ENCODE measurements at places on chromosomes 3 and 15. TPM values are rescaled to one million over a fixed set of nuclear protein-coding genes. Genes with fewer than 3 reads are reported as not detected.

Gene GASK1A
- total RNA-seq: not detected

Gene TGFBR2
- 45.9 TPM for total RNA-seq

Gene UROC1
- not detected for total RNA-seq

- H3K27ac ChIP-seq: no peak overlapping the region
- H3K4me1 ChIP-seq: no peaks in the 10 kb centered on the region
- DNase-seq: no peak
- no peak overlapping the region for H3K4me3 ChIP-seq
- peaks cover 13% of the 10 kb centered on the region for H3K27me3 ChIP-seq
- no peaks in the 10 kb centered on the region for H3K36me3 ChIP-seq
Measured at GRCh38 chr15:33636958-33637357, 326.2 kb downstream of the RYR3 start.

DNA sequence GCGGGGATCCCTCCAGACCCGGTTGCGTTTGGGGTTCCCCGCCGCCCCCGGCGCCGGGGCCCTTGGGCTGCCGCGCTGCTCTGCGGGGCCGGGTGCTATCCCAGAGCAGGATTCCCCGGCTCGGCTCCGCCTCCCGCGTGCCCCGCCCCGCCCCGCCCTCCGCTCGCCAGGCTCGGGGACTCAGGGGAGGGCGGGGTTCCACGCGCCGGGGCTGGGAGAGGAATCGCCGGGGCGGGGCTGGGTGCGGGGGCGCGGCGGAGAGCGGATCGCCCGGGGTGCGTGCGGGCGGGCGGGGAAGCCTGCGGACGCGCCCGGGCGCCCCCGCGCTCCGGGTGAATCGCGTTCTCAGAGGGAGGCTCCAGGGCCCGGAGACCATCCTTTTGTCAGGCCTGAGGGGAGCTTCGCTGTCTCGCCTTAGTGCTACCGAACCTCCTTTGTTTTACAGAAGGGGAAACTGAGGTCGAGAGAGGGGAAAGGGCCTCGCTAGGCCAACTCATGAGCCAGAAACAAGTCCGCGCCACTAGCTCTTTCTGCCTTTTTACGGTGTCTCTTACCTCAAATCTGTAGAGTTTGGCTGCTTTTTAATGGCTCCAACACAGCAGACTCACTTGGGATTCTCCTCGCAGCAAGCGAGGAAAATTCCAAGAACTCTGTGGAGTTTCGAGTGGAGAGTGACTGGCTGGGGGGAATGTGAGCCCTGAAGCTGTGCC is at the start of gene TMEM158:
Gene TMEM158 (minus strand): TSS at position 82 of the 710 bp plus-strand sequence. CDS start 260 bp downstream, outside the sequence.
- H3K27me3 ChIP-seq: peaks cover 88% of the 10 kb centered on the region
- H3K4me3 ChIP-seq: peak within 1 kb of the TSS; percentile 72
- peaks cover 2% of the 10 kb centered on the region for H3K36me3 ChIP-seq

GRCh38 chr3:15926871-15927270 is 129.1 kb upstream of the ANKRD28 start:
- no peaks in the 10 kb centered on the region for H3K4me1 ChIP-seq
- H3K36me3 ChIP-seq: no peaks in the 10 kb centered on the region
- no peak overlapping the region for H3K4me3 ChIP-seq
- DNase-seq: no peak

DNA sequence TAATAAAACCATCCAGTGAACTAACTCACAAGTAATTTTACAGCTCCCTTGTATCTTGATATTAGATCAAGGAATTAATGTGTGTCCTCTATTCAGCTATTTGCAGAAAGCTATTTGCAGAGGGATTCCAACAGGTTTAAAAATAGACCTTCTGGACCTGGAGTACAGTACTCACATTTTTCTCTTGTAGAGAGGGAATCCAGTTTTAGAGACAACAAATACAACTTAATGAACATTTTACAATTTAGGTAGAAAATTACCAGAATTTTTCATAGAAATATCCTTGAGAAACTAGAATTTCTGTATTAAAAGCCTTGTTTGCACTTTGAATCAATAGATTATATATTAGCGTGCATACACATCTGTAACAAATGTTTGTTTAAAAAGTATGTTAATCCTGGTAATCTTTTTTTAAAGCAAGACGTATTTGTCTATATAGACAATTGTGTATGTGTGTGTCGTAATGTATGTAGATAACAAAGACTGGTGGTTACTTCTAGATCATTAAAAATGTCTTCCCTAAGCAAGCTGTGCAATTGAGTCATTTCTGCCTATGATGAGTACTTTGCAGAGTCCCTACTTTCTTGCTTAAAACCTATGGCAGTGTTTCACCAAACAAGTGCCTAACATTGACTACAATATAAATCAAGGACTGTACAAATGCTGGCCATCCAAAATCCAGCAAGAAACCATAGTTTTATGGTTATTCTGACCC is 57.9 kb downstream of the PPP2R3A start:
- no peaks in the 10 kb centered on the region for H3K36me3 ChIP-seq
- no peak for DNase-seq
- H3K4me1 ChIP-seq: no peaks in the 10 kb centered on the region
- no peak overlapping the region for H3K27ac ChIP-seq
- no peak overlapping the region for H3K4me3 ChIP-seq
- H3K27me3 ChIP-seq: peaks cover 21% of the 10 kb centered on the region

DNA sequence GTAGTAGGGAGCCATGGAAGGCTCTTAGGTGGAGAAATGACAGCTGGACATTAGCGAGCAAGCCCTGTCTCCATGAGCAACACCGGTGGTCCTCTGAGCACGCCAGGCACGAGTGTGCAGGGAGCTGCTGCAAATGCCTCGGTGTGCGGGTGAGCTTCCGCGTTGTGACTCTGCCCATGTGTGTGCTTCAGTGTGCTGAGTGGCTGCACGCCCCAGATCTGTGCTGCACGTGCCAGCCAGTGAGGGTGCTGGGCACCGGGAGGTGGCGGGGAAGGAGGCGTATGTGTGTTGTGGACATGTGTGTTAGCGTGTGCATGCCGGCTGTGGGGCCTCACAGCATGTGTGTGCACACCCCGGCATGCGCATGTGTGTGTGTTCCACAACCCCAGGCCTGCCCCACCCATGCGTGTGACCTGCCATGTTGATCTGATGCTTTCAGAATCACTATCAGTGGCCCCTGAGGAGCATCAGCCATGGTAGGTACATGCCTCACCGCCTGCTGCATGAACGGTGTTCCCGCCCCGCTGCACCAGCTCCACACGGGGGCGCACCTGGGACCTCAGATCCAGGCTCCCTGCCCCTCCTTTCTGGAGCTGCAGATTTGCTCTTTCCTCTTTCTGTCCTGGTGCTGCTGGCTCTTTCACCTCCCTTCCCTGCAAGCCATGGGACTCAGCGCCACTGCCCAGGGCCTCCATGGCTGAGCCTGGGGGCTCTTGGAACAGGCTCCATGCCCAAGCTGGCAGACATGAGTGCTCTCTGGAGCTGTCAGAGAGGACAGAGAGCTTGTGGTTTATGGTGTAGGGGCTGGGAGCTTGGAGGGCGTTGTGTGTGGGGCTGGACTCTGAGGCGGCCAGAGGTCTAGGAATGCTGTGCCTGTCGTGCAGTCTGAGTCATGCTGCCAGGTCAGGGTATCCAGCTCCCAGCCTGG is 169.4 kb downstream of the TBC1D2B start:
- H3K4me1 ChIP-seq: no peaks in the 10 kb centered on the region
- DNase-seq: peak; percentile 71
- no peaks in the 10 kb centered on the region for H3K27me3 ChIP-seq
- H3K4me3 ChIP-seq: no peak overlapping the region
- H3K36me3 ChIP-seq: no peaks in the 10 kb centered on the region
- no peak overlapping the region for H3K27ac ChIP-seq

DNA sequence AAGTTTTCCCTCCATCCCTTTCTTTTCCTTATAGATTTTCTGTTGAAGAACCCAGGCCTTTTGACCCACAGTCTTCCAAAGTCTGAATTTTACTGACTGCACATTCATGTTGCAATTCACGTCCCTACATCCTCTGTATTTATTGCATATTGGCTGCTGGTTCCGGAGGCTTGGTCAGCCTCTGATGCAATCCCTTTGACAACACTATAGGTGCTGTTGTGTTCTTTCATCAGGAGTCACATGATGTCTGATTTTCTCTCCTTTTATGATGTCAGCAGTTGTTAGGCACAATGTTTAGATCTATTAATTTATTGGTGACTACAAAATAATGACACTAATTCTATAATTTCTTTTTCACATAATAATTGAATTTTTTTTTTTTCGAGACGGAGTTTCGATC is 8.7 kb downstream of the CYP1A1 start:
- no peak for DNase-seq
- no peaks in the 10 kb centered on the region for H3K4me1 ChIP-seq
- no peak overlapping the region for H3K4me3 ChIP-seq
- H3K27me3 ChIP-seq: no peaks in the 10 kb centered on the region
- H3K27ac ChIP-seq: no peak overlapping the region

DNA sequence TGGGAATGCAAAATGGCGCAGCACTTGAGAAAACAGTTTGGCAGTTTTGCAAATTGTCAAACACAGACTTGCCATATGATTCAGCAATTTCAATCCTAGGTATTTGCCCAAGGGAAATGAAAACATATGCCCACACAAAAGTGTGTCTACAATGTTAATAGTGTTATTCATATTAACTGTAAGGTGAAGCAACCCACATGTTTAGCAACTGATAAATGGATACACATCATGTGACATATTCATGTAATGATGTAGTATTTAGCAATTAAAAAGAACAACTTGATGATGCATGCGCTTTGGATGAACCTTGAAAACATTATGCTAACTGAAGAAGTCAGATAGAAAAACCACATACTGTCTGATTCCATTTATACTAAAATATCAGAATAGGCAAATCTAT is 539.0 kb upstream of the PPP2R3A start:
- DNase-seq: no peak
- no peaks in the 10 kb centered on the region for H3K4me1 ChIP-seq
- H3K27me3 ChIP-seq: no peaks in the 10 kb centered on the region
- no peaks in the 10 kb centered on the region for H3K36me3 ChIP-seq

Data from activated T-cell treated with anti-CD3 and anti-CD28 coated beads, Interleukin-2, amount 50 U/mL, for 72 hours (primary cell).